ENCODE measurements at places on chromosomes 6 and 20.
A peak's percentile ranks its signal among the peaks of the same experiment; 100 is the strongest.

- no peak for DNase-seq
Measured at GRCh38 chr20:17445543-17445942, 85.6 kb downstream of the BFSP1 start.

DNA sequence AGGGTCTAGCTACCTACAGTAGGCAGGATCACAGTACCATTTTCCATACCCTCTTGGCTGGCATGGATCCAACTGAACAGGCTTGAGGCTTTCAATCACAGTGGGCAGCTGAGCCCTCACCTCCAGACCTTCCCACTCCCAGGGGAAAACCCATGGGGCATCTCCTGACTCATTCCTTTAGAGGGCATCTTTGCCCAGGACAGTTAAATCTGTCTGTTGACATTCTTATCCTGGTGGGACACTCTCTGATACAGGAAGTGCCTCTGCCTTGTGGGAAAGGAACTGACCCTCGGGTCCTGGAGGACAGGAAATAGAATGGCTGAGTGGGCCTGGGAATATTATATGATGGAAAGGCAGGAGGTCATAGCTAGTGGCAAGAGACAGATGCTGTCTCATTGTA lies 10.2 kb upstream of the EPB41L1 start:
- no peak for DNase-seq

DNA sequence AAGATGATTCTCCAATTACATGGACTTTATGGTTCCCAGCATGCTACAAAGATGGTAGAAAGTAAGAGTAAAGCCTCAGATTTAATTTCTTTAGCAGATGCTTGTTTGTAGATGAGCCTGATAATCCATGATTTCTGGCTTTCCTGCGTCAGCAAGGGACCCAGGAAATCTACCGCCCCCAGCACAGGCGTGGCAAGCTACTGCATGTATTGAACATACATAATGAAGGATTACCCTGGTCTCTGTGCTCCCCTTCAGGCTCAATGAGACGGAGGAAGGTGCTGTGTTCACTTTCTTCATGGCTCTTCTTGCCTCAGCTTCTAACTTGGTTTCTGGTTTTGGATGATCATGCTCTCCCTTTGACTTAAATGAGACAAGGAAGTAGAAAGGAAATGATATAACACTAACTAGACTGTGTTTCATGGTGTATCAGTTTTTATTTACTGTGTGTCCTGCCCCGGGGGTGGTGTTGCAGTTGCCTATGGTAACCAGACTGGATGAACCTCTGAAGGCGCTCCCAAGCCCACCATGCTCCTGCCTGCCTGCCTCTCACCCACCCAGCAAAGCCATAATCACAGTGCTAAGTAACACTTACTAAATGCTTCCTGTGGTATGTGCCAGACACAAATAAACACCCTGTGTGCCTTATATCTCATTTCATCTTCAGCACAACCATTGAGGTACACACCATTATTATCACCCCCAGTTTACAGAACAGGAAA lies 17.9 kb downstream of the GCM1 start:
- DNase-seq: no peak

DNA sequence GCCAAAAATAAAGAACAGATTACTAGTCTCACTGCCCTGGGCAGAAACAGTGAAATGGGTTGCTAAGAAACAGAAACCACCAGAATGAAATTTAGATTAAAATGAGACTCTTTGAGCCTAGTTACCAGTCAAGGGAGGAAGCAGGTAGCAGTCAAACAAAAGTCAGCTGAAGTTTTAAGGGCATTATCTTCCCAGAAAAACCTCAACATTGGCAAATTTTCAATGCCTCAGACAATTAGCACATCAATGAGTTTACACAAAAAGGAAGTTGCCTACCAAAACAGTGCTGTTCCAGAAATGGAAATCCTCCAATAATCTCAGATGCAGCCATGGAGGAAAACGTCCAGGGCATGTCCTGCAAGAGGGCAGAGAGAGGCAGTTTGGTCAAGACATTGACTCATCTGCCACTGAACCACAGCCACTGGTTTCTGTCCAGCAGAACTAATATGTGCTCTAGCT lies 399.7 kb upstream of the ADGRB3 start:
- no peak for DNase-seq

DNA sequence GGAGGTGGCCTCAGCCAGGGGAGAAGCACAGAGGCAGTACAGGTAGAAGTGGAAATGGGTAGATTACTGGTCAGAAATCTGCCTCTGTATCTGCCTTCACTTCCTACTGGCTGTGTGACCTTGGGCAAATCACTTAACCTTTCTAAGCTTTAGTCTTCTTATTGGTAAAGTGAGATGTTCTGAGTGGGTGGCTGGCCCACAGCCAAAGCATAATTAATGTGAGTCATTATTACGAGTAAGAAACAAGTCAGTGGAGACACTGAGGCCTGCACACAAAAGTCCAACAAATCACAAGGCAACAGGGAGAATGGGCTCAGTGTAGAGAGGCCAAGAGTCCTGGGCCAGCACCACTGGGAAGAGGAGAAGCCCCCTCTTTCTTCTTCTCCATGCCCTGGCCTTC lies 39.1 kb downstream of the NRN1 start:
- DNase-seq: no peak

- no peak for DNase-seq
Measured at GRCh38 chr6:40727271-40727670, 140.1 kb upstream of the LRFN2 start.

- no peak for DNase-seq
Measured at GRCh38 chr6:118892355-118892991, 1.5 kb upstream of the ASF1A start.

GRCh38 chr6:153840039-153840850 lies 198.8 kb upstream of the OPRM1 start:
- DNase-seq: no peak

- no peak for DNase-seq
Measured at GRCh38 chr6:112010328-112010727, 43.6 kb upstream of the CCN6 start.

DNA sequence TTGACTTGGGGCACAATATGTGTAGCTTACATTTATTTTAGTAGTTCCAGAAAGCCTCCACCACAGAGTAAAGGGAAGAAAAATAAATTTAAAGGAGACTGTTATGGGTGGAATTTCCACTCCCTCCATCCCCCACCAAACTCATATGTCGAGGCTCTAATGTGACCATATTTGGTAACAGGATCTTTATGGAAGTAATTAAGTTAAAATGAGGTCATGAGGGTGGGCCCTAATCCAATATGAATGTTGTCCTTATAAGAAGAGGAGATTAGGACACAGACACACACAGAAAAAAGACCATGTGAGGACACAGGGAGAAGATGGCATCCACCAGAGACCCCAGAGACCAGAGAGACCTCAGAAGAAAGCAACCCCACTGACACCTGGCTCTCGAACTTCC lies 189.7 kb downstream of the EDN1 start:
- DNase-seq: no peak

GRCh38 chr20:46057856-46058598 lies 29.0 kb downstream of the SLC12A5 start:
- no peak for DNase-seq

DNA sequence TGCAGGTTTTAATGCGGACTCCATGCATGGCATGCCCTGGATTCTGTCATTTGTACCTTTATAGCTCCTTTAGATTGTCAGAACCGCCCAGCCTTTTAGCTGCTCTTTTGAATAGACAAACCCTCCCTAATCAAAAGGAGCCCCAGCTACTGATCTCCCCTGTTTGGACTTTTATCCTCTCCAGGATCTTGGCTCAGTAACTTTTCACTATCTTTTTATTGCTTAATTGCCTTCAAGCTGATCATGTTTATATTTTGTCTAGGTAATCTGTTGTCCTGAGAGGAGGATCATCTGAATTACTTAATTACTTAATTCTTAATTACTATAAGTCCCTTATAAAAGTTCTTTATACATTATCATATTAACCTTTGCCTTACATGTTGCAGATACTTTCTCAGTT lies 93.2 kb downstream of the HIVEP1 start:
- DNase-seq: no peak

- no peak for DNase-seq
Measured at GRCh38 chr20:41848180-41848579, 230.0 kb upstream of the CHD6 start.

DNA sequence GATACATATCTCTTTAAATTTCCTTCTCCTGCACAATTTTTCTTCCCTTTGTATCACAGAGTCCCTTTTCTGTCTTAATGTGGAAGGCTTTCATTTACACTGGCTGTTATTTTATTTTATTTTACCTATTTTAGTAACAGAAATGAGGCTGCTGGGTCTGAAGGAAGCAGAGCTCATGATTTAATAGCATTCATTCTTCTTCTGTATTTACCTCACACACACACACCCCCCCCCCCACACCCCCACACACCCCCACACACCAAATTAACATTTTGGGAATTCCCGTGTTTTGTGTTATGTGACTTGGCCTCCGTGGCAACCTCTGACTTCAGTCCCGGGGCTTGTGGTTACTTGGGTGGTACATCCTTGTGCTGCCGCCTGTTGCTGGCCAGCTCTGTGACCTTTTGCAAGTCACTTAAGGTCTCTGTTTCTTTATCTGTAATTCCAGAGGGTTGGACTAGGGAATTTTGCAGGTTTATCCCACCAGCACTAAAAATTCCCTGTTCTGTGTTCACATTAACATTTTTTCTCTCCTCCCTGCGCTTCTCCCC lies 108.8 kb downstream of the TIAM2 start:
- DNase-seq: no peak

- DNase-seq: no peak
Measured at GRCh38 chr6:50706575-50706974, 6.8 kb upstream of the TFAP2D start.

DNA sequence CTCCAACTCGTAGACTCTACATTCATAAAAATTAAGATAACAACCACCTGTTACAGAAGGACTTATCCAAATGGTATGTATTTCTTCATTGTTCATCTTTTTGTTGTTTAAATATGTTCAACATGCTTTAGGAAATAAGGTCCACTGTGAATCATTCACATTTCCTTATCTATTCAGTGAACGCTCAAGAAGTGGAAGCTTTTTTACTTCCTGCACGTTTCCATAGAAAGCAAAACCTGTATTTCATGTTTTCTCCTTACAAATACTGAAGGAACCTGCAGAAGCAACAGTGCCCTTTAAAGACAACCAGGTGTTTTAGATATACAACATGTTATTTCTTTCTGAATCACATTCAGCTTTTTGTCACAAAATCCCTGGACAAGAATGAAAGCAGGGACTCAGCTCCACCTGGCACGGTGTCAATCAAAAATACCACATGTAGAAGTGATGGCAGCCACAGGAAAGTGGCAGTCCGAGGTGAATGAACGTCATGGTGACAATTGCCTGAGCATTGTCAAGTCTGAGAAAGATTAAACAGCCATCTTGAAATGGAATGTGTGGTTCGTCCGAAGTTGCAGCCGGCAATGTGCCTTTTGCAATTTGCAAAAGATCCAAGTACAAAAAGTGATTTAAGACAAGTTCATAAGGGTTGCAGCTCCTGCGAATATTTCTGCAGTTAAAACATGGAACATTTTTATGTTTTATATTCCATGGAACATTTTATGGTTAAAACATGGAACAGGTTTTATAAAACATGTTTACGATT lies 66.7 kb upstream of the RIPOR2 start:
- DNase-seq: no peak

DNA sequence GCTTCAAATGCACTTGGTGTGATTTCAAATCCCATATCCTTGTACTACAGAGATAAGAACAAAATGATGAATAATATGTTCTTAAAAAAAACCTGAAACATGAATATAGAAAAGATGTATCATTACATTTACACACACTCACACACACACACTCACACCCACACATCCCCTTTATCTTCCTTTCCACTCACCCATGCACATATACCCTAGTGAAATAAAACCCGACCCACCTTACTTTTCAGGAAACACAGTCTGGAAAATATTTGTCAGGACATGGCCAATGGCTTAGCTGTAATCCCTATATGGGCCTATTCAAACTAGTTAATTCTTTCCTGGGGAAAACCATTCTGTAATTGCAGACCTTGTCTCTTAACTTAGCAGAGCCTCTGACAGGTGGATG lies 60.8 kb upstream of the EDN1 start:
- DNase-seq: no peak

DNA sequence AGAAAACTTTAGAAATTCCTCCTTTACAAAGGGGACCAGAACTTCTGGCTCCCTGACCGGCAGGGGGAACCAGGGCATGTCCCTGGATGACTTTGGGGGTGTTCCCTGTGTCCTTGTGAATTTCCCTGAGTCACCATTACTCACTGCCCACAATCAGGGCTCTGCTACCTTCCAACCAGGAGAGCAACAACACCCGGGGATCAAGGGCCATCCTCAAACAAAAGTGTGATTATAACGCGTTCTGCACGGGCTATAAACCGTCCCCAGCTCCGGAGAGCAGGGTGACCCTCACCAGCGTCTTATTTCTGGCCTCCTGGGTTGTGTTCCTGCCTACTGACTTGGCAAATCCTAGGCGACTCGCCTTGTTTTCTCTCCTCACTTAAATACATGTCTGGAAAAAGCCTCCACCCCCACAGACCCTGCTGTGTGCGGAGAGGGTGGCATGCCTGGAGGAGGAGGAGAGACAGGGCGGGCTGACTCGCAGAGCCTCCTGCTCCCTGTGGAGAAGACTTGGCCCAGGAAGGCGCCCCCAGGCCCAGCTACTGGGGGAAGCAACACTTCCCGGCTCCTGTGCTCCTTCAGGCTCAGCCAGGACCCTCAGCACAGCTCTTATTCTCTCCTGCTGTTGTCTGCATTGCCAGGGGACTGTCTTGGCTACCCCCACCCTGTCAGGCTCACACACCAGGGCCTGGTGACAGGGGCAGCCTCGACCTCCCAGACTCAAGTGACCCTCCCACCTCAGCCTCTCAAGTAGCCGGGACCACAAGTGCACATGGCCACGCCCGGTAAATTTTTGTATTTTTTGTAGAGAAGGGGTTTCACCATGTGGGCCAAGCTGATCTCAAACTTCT lies 54.1 kb downstream of the FGD2 start:
- peak; percentile 91 for DNase-seq

DNA sequence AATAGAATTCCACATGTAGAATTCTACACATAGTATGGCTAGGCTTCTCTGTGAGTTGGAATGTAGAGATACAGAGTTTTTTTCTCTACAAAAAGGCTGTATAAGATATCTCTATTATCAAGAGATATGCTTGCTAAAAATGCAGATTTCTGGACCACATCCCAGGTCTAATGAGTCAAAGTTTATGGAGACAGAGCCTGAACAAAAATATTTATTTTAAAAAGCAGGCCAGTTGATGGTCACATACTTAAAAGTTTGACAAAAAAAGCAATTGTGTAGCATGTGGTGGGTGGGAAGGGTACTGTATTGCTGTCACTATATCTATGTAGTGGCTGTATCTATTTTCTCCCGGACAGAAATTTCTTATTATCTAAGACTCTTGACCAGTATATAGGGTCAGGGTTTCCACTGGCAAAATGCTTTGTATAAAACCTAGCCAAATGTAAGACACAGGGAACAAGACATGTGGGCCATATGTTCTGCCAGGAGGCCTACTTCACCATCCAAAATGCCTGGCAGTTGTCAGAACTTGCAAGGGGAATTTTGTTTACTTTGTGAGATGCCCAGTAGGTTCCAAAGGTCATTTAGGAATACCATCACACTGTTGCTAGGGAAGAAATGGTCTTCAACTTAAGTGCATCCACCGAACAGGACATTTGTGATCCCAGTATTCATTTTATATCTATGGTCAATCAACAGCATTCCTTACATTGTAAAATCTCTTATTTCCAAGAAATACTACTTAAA lies 60.6 kb downstream of the SHPRH start:
- no peak for DNase-seq

- DNase-seq: no peak
Measured at GRCh38 chr6:162636167-162636566, 91.4 kb downstream of the PRKN start.
